GF-D8 (cell line): ENCODE measurements at places on chromosomes 16 and 17.

DNA sequence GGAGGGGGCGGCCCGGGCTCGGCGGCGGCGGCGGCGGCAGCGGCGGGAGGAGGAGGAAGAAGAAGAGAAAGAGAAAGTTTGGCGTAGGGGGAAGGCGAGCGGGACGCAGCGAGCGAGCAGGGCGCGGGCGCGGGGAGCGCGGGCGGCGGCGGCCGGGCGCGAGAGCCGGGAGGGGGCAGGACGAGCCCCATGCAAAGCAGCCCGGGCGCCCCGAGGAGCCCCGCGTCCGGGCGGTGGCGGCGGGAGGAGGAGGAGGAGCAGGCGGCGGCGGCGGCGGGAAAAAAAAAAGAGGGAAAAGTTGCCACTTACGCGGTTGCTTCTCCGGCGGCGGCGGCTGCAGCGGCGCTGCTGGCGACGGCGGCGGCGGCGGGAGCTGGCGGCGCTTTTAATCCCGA, 10.3 kb upstream of the ZFHX3 start:
- no peak for DNase-seq

DNA sequence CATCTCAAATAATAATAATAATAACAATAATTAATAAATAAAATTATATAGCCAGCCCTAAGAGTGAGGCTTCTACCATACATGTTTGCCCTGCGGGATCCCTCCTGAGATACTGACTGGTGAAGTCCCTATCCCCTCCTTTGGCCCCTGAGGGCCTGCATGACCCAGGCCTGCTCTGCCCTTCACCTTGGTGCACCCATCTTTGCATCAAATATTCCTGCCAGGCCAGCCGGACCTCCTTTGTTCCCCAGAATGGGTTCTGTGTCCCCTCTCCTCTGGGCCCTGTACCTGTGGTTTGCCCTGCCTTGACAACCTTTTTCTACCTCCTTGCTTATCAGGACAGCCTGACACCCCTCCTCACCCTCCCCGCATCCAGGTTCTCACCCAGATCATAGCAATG, 2.0 kb upstream of the RNF112 start:
- DNase-seq: no peak

DNA sequence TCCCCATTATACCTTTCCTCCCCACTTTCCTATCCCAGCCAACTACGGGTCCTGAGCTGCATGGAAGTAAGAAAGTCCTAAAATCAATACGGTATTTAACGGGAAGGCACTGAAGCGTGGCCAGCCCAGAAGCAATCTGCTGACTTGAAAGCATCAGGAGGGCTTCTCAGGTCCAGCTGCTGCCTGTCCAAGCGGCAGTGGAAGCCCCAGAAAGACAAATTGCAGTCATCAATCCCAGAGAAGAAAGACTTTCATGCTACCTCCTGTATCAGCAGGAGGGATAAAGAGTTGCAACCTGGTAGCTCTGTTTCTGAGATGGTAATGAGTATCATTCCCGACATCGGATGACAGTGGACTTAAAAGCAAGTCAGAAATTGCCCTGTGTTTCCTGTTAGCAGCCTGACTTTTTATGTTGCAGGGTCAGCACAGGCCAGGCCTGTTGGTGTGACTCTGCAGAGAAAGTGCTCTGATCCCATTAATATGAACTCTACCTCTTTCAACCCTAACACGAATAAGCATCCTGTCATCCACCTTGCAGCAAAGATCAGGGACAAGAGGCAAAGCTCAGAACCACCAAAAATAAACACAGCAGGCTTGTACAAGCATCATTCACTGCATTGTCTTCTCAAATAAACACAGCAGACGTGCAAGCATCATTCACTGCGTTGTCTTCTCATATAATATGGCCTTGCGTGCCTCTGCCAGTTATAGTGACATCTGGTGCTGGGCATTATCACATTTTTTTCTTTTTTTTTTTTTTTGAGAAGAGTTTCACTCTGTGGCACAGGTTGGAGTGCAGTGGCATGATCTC, 358.6 kb upstream of the CDH11 start:
- DNase-seq: no peak

- DNase-seq: no peak
Measured at GRCh38 chr16:87895641-87896141, 26.4 kb upstream of the SLC7A5 start.

GRCh38 chr16:78292844-78293380, 193.5 kb downstream of the WWOX start:
- no peak for DNase-seq

- DNase-seq: no peak
Measured at GRCh38 chr17:62631086-62631935, 3.8 kb downstream of the MRC2 start.

DNA sequence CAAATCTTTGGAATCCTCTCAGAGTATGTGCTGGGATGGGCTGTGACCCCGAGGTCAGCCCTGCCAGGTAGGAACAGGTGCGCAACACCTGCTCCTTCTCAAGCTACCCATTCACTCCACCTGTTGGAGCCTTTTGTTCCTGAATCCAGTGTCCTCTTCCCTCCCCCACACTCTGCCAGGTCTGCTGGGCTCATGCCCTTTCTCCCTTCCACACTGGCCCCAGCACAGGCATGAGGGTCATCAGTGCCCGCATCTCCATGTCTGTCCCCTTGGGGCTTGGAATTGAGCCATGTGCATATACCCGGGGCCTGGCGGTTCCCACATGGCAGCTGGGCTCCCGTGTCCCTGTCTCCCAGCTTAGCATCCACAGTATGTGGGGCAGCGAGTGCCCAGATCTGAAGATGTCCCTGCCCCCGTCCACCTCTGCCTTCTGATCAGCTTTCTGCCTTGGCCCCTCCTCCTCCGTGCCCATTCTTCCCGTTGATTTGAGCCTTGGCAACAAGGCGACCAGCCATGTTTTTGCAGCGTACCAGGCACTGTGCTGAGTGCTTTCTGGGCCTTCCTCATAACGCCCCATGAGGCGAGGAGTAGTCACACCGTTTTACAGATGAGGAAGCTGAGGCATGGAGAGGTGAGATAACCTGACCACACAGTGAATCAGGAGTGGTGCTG, 102.2 kb downstream of the RAP1GAP2 start:
- no peak for DNase-seq

GRCh38 chr17:35129973-35130351, 8.5 kb downstream of the FNDC8 start:
- no peak for DNase-seq

GRCh38 chr16:68772030-68772681, 35.1 kb downstream of the CDH1 start:
- DNase-seq: no peak

DNA sequence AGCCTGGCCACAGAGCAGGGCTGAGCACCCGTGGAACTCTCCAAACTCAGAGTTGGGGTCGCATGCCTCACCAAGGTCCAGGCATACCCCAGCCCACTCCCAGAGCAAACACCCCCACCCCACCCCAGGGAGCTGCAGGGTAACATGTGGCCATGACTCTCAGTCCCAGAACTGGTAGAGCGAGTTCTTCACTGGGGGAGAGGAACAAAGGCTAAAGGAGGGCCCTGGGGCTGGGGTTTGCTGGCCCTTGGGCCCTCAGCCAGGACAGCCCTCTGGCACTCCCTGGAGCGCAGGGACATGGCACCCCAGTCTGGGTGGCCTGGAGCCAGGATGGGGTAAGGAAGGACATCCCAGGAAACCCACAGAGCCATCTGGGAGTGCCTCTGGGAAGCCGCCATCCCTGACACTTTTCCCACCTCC, 4.2 kb downstream of the HID1 start:
- no peak for DNase-seq

DNA sequence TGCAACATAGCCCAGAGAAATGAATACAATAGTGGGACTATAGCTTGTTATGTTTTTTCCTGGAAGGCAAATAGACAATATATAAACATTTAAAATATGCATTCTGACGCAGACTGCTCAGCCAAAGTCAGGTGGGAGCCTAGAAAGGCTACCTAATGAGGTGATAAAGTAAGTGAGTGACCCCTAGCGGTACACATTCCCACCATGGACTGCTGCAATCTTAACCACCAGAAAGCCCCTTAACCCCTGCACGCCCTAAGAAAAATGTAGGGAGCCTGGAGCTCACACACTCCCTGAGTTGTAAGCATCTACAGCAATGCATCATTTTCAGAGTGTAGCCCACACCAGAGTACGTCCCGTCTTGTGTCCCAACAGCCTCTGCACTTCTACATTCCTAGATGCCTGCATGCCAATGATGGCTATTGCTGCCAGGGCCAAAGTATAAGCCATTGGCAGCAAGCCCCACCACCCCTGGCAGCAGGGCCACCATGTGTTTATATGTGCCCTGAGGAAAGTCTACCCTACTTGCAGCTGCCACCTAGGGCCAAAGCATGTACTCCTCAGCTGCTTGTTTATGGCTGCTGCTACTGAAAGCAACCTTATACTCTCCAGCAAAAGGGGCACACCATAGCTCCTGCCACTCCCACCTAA, 127.6 kb downstream of the KIF2B start:
- no peak for DNase-seq

DNA sequence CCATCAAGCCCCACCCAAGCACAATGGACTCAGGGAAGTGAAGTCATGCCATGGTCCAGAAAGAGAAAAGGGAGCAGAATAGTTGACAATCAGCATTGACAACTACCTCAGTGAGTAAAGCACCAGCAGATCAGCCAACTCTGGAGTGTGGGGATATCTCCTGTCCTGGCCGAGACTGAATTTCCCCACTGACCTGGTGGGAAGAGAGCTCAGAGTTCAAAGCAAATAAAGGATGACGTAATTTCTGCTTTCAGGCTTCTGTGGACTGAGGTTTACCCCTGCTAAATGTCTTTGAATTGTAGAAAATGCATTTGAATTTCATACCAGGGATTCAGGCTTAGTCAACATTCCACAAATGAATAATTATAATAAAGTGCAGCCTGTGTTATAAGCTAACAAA, 152.9 kb downstream of the CBLN1 start:
- no peak for DNase-seq

DNA sequence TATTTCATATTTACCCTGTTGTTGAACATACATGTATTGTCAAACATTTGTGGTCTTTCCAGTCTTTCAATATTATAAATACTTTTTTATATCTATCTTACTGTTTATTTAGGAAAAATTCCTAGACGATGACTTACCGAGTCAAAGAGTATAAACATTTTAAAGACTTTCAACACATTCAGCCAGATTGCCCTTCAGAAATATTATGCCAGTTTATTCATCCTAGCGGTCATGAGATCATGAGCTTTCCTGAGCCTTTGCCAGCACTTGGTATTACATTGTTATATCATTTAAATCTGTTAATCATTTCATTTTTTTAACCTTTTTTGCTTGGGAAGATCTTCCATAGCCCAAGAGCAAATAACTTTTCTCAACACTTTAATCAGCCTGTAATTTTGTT, 197.4 kb downstream of the SPECC1 start:
- no peak for DNase-seq

DNA sequence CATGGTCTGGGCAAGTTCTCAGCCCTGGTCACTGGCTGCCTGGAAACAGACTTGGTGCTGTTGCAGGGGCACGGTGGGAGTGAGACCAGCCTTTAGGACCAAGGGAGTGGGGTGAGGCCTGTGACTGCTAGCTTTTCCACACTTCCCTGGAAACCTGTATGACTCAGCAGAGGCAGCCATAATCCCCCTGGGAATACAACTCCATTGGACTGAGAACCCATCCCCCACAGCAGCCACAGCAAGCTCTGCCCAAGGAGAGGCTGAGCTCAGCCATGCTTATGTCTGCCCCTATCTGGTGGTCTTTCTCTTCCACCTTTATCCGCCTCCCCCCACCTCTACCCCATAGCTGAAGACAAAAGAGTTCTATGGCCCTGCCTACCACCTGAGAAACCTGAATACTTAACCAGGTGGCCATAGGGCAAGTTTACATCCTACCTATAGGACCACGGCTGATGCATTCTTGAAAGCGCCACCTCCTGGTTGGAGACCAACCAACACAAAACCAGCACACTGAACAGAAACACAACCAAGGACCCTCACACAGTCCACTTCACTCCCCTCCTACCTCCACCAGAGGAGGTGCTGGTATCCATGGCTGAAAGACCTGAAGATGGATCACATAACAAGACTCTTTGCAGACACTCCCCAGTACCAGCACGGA, 816.2 kb upstream of the SOX9 start:
- no peak for DNase-seq

DNA sequence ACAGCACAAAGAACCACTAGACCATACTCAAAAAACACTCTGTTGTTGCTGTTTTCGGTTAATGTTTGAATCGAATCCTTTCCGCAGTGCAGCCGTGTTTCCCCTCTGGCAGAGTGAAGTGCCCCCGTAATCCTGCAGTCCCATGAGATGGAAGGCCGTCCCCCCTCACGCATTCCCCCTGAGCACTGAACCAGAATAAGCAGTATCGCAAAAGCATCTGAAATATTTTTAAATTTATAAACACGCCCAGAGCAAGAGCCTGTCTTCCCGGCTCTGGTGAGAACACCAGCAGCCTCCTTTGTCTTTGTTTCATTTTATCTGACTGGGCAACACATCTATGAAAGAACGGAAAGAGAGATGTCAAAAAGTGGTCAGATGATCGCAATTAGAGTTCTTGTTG, 121.0 kb upstream of the ADAMTS18 start:
- DNase-seq: no peak

GRCh38 chr17:15169676-15170075, 95.5 kb downstream of the PMP22 start:
- no peak for DNase-seq

DNA sequence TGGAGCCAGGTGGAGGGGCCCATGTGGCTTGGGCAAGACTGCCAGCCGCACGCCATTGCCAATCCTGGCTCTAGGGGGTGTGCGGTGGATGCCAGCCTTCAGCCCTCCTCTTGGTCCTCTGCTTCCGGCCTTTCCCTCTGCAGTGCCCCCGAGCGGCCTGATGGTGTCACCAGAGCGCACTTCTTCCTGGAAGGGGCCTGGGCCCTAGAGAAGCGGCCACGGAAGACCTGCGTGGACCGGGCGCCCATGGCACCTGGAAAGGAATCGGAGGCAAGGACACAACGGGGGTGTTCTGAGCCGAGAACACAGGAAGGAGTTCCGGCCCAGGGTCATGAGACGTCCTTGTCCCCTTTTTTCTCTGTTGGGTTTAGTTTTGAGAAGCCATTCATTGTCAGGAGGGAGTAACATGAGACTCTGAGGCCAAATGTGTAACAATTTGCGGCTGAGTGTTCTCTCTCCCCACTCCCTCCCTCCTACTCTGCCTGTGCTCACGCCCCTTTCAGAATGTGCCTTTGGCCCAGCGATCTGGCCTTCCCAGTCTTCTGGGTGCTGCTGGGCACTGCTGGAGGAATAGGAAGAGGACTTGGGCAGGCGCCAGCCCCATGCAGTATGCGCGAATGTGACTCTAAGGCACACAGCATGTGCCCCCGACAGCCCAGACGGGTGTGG, 92.8 kb downstream of the IRX3 start:
- no peak for DNase-seq

DNA sequence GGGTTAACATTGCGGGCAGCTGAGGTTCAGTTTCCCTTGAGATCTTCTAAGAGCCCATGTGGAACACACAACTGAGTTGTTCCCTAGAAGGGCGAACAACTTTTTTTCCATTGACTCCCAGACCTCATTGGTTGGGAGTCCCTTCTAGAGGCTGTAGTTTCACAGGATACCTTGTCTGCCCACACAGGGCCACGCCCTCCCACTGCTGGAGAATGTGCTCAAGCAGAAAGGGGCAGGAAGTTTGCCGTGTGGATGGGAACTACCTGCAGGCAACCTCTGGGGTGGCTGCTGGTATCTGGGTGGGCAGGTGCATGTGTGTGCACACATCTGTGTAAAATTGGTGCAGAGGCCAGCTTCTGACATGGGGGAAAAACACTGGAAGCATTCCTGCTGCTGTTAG, 178.8 kb upstream of the PSMD7 start:
- no peak for DNase-seq
